Mucosa of descending colon (tissue), 3 donors: ENCODE measurements at places on chromosomes 1 and 21.

DNA sequence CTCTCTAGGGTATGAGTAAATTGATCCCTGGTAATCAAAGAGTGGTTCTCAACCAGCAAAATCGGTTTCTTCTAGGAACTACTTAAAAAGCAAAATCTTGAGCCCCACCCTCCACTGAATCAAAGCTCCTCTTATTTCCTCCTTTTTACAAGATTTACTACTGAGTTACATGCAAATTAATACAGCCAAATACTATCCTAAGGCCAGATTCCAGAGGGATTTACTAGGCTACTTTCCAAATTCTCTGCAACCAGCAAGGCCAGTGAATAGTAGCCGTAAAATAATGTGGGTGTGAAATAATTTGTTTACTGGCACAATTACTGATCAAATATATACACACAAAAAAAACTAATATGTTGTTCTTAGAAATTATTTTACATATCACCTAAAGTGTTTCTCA lies 1583.8 kb downstream of the NCAM2 start:
- DNase-seq, result no peak

DNA sequence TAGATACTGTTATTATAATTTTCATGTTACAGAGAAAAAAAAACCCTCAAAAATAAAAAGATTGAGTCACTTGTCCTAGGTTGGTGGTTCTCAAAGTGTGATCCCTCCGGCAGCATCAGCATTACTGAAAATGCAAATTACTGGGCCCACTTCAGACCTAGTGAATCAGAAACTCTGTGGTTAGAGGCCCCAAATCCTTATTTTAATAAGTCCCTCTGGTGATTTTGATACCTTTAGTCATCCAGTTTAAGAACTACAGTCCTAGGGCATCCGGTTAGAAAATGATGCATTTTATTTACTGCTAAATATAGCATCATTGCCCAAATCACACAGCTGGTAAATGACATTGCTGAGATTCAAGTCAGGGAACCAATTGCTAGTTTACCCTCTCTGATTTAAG lies 203.7 kb upstream of the RUNX1 start:
- no peak for DNase-seq

GRCh38 chr1:195332102-195332501 lies 1276.1 kb downstream of the KCNT2 start:
- DNase-seq, result no peak

- DNase-seq, result no peak
Measured at GRCh38 chr1:201570181-201570885, 31.4 kb downstream of the NAV1 start.

GRCh38 chr1:39089931-39090521 lies 63.9 kb downstream of the NDUFS5 start:
- no peak for DNase-seq

GRCh38 chr1:231057410-231057809 lies 17.4 kb upstream of the FAM89A start:
- no peak for DNase-seq

DNA sequence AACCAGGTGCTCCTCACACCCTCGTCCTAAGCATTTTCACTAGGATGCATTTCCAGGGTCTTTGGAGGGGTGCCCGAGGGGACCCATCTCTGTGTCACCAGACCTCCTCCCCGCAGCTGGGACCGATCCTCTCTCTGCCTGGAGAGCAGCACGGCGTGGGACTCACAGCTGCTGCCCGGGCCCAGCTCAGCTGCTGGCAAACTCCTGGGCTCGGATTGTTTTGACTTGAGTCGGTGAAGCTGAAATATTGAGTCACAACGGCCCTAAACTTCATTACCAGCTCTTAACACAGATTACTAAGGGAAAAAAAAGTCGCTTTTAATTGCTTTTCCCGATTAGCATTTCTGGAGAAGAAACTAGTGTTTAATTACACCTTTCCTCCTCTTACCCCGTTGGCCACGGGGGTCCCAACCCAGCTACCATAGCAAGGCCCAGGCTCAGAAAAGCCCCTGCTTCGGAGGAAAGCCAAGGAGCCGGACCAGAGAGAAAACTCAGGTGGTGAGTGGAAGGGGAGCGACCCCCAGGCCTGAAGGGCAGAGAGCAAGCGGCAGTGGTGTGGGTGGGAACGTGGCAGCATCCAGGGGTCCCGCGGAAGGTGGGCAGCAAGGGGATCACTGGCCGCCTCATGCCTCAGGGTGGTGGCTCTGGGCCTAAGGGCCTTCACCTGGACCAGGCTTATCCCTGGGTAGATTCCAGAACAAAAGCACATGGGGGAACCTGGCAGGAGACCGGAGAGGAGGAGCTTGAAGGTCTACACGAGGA lies 41.7 kb downstream of the CASZ1 start:
- DNase-seq, result no peak

GRCh38 chr1:101288491-101288944 lies 51.7 kb downstream of the S1PR1 start:
- DNase-seq, result no peak

DNA sequence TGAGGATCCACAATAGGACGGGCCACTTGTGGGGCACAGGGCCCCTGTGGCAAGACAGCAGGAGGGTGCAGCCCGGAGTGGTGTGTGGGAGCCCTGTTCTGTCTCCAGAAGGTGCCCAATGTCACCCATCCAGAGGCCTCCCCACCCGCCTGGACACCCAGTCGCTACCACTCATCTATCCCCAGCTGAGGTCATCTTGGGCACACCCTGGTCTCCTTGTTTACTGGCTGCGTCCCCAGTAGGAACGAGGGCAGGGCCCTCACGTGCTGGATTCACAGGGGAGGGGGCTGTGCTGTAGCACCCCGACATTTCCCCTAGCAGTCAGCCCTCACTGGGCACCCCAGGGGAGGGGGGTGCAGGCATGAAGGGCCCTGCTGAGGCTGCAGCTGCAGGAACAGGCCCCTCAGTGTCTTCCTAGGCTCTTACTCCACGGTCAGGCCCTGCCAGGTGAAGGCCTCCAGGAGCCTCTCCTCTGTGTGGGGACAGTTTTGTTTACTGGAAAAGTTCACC lies 2.3 kb upstream of the TNNT2 start:
- peak; percentile 24 for DNase-seq

DNA sequence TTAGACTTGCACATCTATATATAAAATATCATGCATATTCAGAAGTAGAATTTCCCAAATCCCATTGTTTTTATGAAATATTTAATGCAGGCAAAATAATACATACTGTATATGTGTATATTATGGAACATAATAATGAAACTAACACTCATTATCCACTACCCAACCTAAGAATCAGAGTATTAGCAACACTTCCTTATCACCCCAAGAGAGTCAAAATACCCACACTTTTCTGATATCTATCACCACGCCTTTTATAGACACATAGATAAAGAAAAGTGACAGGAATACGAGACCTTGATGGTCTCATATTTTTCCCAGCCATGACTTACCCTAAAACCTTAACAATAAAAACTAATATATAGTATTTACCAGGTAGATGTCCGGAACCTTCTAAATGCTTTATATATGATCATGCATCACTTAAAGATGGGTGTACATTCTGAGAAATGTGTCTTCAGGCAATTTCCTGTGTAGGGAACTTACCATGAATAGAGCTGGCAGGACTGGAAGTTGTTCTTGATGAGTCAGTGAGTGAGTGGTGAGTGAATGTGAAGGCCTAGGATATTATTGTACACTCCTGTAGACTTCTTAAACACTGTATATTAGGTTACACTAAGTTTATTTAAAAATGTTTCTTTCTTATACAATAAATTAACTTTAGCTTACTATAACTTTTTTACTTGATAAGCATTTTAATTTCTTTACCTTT lies 45.5 kb downstream of the TNFSF4 start:
- no peak for DNase-seq

- DNase-seq, result peak; percentile 31
Measured at GRCh38 chr21:45449658-45450422, 44.9 kb downstream of the COL18A1 start.

DNA sequence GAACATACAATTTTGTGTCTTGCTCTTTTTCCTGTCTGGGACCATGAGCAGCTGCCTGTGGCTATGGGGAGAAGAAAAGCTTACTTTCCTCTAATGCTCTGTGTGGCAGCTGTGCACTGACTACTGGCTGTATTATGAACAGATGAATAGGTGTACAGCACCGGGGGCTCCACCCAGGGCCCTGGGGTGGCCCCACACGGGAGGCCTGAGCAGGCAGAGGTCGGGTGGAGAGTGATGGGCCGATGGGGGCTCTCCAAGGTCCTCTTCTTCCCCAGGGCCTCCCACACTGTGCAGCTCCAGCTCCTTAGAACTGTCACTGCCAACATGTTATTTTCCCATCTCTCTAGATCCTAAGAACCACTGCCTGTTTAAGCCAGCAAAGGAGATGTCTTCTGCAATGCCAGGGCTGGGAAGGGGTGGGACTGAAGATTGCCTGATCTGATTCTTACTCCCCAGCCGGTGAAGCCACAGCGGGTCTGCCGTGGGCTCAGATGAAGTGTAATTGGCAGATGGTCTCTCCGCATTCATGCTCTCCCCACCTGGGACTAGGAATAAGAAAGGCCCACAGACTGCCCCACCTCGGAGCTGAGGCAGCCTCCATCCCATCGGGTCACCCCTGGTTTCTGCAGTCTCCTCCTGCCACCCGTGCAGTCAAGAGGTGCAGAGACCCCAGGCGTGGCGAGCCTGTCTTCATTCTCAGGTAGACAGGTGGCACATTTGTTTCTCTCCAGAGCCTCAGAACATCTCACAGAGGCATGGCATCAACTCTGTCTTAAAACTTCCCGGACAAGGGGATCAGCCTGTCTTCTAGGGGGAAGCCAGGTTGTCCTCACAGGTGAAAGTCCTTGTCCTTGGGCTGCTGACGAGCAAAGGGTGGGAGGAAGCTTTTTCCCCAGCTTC lies 186.5 kb upstream of the GALNT2 start:
- DNase-seq, result no peak

- DNase-seq, result peak; percentile 87
Measured at GRCh38 chr1:67053535-67053784, 488 bp downstream of the SLC35D1 start.

- DNase-seq, result no peak
Measured at GRCh38 chr1:53731779-53732305, 7.1 kb downstream of the GLIS1 start.

DNA sequence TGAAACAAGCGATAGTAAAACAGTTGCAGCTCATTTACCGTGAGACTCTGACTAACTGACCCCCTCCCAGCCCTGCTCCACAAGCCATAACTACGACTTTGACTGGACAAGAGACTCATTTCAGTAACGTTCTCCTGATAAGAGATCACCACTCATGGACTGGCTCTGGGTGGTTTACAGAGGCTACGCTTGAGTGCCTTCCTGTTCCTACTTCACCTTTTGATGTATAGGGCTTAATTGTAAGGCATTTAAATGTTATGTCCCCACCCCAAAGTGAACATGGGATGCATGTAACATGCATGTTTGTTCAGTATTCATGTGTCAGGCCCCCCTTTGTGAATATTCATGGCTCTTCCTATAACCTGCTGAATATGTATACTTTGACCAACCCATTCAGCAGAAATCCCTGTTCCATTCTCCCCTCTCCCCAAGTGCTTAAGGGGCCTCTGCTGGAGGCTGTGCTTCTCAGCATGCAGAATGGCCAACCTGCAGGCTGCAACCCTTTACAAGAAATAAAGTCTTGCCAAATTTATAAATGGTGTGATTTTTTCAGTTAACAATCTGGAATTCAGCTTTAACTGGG lies 50.7 kb upstream of the SPOCD1 start:
- DNase-seq, result no peak

DNA sequence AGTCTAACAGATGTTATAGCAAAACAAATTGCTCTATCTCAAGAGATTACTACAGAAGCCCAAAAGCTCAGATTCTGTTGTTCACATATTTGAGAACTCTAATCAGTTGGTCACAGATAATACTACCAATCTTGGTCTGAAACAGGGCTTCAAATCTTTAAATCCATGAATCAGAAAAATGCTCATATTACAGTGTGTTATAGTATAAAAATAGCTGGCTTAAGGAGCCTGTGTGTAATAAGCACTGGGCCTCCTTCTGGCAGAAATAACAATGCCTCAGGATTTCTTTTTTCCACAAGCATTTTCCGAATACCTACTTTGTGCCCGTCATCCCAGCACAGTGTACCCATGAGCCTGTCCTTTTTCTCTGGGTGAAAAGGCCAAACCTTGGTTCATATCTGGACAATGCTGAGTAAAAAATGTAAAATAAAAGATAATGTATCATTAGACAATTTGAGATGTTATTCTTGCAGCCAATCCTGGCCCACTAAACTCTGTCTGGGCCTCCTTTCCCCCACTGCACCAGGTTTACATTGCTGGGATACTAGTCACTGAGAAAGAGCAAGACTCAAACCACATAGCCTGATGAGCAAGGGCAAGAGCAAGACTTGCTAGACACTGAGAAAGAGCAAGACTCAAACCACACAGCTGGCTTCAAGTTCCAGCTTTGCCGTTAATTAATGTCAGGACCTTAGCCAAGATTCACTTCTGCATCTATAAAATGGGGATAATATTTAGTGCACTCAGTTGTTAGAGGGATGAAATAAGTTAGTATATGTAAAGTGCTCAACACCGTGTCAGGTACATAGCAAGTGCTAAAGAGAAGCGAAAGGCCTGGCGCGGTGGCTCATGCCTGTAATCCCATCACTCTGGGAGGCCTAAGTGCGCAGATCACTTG lies 17.0 kb upstream of the ADAR start:
- no peak for DNase-seq

- peak; percentile 43 for DNase-seq
Measured at GRCh38 chr1:95068956-95069709, 3.6 kb downstream of the ALG14 start.

DNA sequence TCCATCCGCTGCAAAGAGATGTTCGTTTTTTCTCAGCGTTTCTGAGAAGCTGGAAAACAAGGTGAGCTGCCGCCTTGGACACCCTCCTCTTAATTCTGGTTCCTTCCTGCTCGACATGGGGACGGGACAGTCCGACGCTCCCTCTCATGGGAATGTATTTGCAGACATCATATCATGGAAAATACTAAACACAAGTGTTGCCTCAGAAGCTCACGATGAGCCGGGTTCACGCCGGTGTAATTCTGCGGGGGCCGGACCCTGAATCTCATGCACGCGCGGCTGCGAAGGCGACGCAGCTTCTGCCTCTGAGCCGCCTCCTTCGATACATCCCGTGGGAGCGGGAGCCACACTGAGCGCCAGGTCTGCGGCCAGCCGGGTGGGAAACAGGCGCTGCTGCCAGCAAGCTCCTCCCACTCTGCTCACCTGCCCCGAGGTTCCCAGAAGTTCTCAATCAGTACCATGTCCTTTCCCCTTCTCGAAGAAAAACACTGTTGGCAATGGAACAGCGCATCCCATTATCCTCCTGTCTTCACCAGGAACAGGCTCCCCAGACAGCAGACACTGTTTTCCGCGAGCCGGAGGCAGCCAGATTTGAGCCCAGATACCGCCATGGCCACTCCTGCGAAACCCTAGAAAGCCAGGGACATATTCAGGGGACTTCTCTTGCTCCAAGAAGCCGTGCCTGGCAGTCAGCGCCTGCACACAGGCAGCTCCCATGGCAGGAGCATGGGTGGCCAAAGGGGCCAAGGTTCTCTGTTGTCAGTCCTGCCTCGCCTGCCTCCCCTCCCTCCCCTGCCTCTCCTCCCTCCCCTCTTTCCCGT lies 98.0 kb downstream of the WDR4 start:
- peak; percentile 50 for DNase-seq

DNA sequence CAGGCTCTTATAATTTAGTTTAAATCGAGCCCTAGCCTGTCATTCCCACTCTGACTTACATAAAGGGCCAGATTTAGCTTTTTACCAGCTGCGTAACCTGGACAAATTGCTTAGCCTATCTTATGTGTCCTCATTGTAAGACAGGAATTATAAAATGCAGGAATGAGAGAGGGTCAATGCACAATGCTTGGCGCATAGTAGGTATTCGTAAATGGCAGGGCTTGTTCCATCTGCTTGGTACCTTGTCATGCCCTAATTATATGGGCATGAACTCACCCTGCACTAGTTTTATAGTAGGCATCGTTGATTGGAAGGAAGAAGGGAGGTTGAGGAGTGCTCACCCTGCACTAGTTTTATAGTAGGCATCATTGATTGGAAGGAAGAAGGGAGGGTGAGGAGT lies 108.8 kb downstream of the GALNT2 start:
- DNase-seq, result no peak
